ENCODE measurements at places on chromosomes 7 and 10.

DNA sequence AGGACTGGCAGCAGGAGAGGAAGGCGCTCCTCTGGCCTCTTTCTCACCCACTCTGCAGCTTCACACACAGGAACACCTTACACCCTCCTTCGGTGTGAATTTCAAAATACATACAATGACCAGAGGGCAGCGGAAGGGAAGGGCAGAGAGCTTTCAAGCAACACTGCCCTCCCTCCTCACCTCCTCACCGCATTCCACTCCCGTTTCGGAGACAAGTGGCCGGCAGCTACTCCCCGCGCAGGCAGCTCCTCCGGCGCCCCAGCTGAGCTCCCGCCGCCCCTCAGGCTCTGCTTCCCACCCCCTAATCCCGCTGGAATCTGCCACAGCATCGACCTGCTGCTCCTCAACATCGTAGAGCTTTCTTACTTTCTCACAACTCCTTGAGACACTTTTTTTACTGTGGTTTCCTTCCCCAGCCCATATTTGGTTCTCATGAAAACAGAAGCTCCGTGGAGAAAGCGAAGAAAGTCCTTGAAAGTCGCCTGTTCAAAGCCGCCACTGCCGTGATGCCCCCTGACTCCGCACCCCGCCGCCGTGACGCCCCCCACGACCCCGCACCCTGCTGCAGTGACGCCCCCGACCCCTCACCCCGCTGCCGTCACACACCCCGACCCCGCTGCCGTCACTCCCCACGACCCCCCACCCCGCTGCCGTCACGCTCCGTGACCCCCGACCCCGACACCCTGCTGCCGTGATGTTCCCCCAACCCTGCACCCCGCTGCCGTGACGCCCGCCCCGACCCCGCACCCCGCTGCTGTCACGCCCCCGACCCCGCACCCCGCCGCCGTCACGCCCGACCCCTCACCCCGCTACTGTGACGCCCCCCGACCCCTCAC lies 14.6 kb upstream of the GPER1 start:
- DNase-seq = no peak

- no peak for DNase-seq
These were observed 732.4 kb downstream of the KCNMA1 start for GRCh38 chr10:76905251-76905650.

- no peak for DNase-seq
These were observed 123.6 kb upstream of the TMEM72 start for GRCh38 chr10:44787480-44788075.

DNA sequence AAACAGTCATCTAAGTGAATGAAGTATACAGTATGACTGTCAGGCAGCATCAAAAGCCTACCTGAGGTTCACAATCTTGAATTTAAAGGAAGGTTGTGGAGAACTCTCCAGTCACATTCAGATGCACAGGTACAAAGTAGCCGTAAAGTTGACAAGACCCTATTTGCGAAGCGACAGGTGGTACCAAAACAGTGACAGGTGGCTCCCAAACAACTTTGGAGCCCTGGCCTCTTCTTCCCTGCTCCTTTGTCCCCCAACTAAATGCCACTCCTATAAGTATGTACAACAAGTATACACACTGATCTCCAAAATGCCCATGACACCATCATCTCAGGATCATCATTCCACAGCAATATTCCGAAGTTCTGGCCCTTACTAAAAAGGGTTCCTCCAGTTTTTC lies 53.5 kb downstream of the USP6NL start:
- no peak for DNase-seq

DNA sequence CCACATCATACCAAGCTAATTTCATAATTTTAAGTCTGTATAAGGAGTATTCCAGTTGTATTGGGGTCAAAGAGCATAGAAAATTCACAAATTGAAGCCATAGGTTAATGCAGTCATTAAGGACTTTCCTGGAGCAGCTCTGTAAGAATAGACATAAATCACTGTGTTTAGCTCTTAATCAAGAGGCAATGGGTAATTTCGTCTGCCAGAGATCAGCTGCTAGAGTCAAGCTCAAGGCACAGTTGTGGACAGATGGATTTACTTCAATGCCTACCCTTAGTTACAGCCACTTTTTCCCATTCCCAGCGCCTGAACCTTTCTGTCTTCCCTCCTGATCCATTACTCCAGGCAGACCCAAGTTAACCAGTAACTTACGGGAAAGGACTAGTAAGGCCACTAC lies 40.6 kb upstream of the AGBL3 start:
- DNase-seq = no peak

DNA sequence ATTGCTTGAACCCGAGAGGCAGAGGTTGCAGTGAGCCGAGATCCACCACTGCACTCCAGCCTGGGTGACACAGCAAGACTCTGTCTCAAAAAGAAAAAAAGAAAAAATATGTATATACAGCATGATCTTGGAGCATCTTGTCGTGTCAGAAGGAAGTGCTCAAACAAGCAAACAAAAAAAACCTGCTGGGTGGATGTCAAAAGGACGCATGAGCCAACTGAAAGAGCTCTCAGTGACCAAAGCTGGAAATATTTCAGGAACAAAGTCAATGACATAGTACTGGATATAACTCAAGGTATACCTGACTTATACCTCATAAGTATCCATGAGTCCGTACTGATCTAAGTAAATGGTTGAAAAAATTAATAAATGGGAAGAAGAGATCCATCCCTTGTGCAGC lies 94.6 kb upstream of the ANLN start:
- DNase-seq = no peak

GRCh38 chr10:126384269-126384873 lies 3.9 kb downstream of the ADAM12 start:
- peak; percentile 22 for DNase-seq

- DNase-seq = no peak
These were observed 60.7 kb downstream of the ZRANB1 start for GRCh38 chr10:125002423-125003145.
